Heart right ventricle (tissue), 16 donors: ENCODE measurements at places on chromosomes 11 and 22. TPM values are rescaled to one million over a fixed set of nuclear protein-coding genes. Genes with fewer than 3 reads are reported as not detected.

DNA sequence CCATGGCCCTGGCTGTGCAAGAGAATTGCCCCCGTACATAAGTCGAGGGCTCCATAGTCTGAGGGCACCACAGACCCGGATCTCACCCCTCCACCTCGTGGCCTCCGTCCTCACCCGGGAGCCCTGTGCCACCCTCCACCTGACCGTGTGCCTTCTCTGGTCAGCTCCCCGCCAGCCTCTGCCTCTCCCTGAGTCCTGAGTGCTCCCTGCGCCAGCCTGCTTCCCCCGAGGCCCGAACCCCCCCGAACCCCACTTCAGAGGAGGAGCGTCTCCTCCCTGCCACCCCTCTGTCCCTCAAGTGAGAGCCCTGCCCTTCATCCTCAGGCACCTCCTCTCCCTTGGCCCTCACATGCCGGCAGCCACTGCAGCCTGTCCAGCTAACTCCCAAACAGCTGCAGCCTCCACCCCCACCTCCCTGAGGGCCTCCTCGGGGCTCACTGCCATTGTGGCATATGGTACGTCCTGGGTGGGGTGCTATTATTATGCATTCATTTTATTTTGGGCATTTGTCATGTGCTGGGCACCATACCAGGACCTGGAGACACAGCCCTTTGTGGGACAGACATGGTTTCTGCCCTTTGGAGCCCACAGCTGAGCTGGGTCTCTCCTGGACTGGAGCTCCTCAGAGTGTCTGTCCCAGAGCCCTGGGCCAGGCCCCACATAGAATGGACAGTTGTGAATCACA is 67.2 kb downstream of the MYO7A start:
- no peak for DNase-seq

DNA sequence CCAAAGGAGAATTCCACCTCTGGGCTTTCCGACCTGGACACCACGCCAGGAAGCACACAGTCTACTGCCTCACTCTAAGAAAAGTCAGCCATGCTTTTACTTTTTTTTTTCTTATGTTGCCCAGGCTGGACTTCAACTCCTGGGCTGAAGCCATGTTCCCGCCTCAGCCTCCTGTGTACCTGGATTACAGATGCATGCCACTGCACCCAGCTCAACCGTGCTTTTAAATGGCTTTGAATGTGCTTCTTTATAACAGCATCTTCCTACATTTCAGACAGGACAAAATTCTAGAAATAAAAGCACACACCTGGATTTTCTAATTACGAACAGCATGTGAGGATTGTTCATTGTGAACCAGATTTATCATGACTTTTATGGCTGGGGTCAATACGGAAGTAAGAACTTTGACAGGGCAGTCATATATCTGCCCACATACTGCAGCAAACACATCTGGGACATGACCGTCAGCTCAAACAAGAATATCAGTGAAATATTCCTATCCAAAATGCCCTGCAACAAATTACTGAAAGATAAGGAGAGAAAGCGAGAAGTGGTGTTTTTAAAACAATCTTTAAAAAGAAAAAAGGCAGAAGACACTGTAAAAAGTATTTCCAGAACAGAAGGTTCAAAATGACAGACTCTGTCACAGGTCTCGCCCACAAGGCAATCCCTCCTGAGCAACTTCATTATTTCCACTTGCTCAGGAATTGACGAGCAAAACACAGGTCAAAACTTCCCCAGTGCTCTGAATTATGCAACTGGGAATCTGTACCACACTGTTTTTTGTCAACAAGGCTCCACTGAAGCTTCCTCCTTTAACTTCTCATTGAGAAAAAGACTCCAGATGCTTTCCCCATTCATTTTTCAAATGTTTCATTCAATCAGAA is 42.1 kb downstream of the PACSIN2 start:
- DNase-seq, result no peak

AMOTL1 gene
- total RNA-seq, result 78.3 TPM

ABCC8 gene
- total RNA-seq, result 0.47 TPM

- DNase-seq, result peak; percentile 18
Observed at GRCh38 chr11:19988598-19988997, 171.7 kb downstream of the DBX1 start.

RPS6KB2 gene
- total RNA-seq, result 16.3 TPM

GRCh38 chr22:31119026-31119717 is 3.6 kb upstream of the INPP5J start:
- peak; percentile 58 for DNase-seq

SLC22A6 gene
- not detected for total RNA-seq
